ENCODE measurements at places on chromosomes 4 and X.

GRCh38 chr4:725391-726234, 20.0 kb downstream of the PCGF3 start:
- no peak for DNase-seq

GRCh38 chr4:86569103-86569870, 24.8 kb upstream of the PTPN13 start:
- DNase-seq, result no peak

DNA sequence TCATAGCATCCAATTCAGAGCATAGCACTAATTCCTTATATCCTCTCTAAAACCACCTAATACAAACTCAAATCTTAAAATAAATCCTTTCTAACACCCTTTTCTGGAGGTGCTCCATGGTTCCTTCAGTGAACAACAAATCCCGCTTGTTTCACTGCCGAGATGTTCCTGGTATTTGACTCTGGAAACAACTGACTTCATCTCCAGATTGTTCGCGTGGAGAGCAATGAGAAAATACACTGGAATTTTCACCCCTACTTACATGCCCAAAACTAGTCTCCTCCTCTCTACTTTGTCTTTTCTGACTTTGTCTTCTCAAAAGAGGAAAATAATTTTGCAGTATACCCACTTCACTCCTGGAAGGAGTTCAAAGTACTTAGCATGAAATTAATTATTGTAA, 129.0 kb downstream of the PLS3 start:
- no peak for DNase-seq

GRCh38 chrX:106917830-106918500, 2.2 kb upstream of the CLDN2 start:
- DNase-seq, result no peak

GRCh38 chr4:10121568-10122208, 5.1 kb upstream of the WDR1 start:
- DNase-seq, result no peak

GRCh38 chr4:185879666-185880312, 67.8 kb upstream of the SORBS2 start:
- DNase-seq, result no peak

Data from GM12891 (cell line).